ENCODE measurements at places on chromosomes 16 and 17.
A peak's percentile ranks its signal among the peaks of the same experiment; 100 is the strongest.

DNA sequence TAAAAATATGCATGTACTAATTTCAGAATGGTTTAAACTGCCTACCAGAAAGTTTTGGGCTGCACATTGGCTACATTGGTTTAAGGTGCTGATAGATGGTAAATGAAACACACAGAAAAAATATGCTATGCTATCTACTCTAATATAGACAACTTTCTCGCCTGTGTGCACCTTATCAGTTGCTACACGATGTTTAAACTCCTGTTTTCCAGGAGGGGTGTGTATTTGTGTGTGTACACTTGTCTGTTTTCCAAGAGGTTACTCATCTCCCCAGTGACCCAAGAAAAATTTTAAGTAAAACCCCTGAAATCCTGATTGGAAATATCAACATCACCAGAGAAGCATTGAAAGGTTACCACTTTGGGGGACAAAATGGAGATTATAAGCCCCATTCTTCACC is 21.6 kb upstream of the PSMC5 start:
- DNase-seq = no peak

- no peak for DNase-seq
These were observed 36.8 kb upstream of the ZC3H18 start for GRCh38 chr16:88533381-88533917.

GRCh38 chr17:42313773-42314566 is 25.7 kb downstream of the STAT5A start:
- DNase-seq = no peak

GRCh38 chr17:62064791-62065563 is at the start of gene MED13:
MED13 (minus strand) TSS chr17:62065278; CDS start chr17:62065205, 73 bp downstream.
- peak; percentile 29 for DNase-seq

- DNase-seq = no peak
These were observed 849 bp upstream of the SOX15 start for GRCh38 chr17:7590743-7591142.

DNA sequence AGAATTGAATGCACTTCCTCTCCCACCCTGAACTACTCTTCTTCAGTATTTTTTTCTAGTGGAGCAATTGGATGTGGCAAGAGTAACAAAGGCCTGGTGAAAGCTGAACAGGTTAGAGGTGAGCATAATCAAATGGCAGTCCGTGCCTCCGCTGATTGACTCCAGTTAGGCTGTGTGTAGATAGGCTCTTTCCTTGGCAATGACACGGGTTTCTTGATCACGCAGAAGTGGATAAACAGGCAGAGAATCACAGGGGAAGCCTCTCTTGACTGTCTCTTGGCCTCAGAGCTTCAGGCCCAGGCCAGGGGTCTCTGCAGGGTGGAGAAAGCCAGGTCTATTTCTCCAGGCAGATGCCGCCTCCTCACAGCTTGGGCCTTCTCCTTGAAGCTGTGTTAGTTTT is 4.2 kb downstream of the CD300LB start:
- DNase-seq = no peak

GRCh38 chr17:59366773-59367656 is 35.6 kb downstream of the YPEL2 start:
- DNase-seq = no peak

Measured in stimulated activated CD4-positive, alpha-beta T cell treated with anti-CD3 and anti-CD28 coated beads, Interleukin-1b, Interleukin-23, amount 100 ng/mL, for 1 hour (primary cell).